ENCODE measurements at places on chromosomes 11 and 22. TPM values are rescaled to one million over a fixed set of nuclear protein-coding genes. Genes with fewer than 3 reads are reported as not detected.

Gene SLC17A6
- 11.8 TPM for total RNA-seq

- no peak for DNase-seq
Measured at GRCh38 chr22:35799150-35799549, 81.5 kb downstream of the APOL5 start.

- DNase-seq, result no peak
Measured at GRCh38 chr22:36192542-36192941, 9.1 kb downstream of the APOL4 start.

DNA sequence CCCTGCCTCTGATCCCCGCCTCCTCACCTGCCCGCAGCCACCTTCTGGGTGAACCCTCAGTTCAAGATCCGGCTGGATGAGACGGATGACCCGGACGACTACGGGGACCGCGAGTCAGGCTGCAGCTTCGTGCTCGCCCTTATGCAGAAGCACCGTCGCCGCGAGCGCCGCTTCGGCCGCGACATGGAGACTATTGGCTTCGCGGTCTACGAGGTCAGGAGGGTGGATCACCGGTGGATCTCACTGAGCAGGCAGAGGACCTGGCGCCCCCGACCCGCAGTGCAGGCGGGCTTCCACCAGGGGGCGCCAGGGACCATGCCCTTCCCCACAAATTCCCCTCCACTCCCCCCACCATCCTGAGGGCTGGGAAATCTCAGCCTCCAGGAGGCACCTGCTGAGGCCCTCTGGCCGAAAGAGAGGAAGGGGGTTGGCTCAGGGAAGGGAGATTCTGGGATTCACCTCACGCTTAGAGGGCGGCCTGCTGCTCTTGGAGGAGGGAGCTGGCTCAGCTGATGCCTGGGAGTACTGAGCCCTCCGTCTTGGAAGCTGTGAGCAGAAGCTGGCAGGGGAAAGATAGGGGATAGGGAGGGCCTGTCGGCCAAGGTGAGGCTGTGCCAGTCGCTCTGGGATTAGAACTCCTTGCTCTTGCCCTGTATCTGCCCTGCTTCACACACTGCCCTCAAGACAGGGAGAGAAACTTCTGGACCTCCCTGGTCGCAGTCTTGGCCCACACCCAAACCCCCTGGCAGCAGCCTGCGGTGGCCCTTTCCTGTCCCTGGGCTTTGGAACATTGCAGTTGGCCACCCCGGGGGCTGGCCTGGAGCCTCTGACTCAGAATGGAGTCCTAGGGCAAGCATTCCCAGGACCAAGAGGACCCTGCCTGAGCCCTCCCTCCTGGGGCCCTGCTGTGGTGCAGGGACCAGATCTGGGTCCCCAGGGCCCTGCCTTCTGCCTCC, 23.2 kb downstream of the CAPN1 start:
- DNase-seq, result no peak

GRCh38 chr11:98549571-98549970, 471.2 kb upstream of the CNTN5 start:
- no peak for DNase-seq

Data from frontal cortex (tissue), 4 donors.